ENCODE measurements at places on chromosomes 12 and 14.

GRCh38 chr12:15323480-15323879, 1.2 kb downstream of the PTPRO start:
- no peak for DNase-seq

DNA sequence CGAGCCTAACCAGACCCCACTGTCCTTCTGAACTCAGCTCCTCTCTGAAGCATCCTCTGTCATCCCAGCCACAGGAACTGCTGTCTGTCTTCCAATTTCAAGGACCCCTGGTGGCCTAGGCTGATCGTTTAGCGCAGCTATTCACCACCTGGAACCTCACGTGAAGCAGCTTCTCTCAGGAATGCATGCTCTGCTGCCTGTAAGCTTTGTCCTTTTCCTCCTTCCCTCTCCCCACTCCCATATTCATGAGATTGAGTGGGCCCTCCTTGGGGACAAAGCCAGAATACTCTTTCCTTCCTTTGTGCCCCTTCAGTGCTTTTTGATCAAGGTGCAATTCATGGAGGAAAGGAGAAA, 17.2 kb downstream of the DPF3 start:
- DNase-seq = no peak

DNA sequence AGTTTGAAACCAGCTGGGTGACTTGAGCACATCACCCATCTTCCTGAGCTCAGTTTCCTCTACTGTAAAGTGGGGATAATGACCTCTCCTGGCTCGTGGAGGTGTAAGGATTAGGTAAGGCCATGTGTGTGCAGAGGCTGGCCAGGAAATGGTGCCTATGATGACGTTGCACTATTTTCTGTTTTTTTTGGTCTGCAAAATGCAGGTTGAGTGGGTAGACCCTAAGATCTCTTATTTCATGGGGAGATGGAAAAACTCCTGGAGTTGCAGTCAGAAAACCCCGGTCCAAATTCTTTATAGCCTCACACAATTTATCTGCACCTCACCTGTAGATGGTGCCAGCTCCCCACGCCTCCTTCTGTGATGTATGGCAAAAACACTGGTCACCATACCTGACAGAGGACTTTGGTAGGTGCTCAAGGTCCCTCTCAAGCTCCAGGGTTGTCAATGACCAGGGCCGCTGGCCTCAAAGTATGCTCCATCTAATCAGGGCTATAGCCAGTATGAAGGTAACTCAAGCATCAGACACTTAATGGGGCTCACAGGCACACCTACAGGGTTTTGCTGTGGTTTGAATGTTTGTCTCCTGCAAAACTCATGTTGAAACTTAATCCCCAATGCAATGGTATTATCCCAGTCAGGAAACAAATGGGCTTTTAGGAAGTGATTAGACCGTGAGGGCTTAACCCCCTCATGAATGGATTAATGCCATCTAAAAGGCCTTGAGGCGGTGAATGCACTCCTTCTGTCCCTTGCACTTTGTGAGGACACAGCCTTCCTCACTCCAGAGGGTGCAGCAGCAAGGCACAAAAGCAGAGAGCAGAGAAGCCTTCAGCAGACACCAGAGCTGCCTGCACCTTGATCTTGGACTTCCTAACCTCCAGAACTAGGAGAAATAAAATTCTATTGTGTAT, 17.6 kb downstream of the C14orf132 start:
- no peak for DNase-seq

DNA sequence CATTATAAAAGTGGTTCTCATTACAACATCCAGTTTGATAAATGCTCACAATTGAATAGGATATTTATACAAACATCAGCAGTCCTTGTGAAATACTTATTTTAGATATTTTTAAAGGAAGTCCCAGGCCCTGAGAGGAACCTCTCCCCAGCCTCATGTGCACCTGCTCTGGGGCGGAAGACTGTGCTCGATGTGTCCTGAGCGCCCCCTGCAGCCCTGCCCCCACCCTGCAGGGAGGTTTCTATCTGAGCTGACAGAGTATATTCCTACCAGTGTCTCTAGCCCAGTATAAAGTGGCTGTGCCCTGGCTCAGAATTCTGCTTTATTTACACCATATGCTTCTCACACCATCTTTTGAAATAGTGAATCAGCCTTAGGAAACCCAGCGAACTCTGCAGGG, 1349.1 kb downstream of the TMEM121 start:
- DNase-seq = no peak

DNA sequence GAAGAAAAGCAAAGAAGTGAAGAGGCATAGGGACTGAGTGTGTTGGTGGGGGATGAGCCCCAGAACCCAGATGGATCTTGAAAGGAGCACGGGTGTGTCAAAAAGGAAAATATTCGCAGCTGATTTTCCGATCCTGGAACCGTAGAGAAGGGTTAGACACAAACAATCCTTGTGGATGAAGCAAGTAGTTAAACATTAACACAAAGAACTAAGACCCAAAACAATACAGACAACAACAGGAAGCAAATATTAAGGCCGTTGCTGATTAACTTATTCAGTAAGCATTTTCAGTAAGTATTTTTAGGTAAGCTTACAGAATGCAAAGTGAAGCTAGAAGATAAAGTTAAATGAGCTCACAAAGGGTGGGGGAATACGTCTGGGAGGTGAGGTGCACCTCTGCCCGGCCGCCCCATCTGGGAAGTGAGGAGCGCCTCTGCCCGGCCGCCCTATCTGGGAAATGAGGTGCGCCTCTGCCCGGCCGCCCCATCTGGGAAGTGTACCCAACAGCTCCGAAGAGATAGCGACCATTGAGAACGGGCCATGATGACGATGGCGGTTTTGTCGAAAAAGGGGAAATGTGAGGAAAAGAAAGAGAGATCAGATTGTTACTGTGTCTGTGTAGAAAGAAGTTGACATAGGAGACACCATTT, 62.8 kb upstream of the PRB2 start:
- no peak for DNase-seq

- no peak for DNase-seq
These were observed 31.8 kb upstream of the WSCD2 start for GRCh38 chr12:108097160-108097911.

DNA sequence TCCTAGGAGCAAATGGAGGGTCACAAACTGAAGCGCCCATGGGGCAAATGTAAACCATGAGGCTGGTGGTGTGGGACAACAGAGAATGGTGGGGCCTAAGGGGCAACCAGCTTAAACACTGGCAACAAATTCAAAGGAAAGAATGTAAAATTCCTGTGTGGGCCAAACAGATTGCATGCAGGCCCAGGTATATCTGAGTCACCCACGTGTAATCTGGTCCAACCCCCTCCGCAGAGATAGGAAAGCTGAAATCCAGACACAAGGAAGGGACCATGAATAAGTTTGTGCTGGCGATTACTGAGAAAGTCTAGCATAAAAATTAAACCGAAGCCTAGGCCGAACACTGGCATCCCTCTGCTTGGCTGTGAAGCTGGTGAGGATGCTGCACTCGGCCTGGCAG, 71.6 kb downstream of the ITPK1 start:
- DNase-seq = no peak

DNA sequence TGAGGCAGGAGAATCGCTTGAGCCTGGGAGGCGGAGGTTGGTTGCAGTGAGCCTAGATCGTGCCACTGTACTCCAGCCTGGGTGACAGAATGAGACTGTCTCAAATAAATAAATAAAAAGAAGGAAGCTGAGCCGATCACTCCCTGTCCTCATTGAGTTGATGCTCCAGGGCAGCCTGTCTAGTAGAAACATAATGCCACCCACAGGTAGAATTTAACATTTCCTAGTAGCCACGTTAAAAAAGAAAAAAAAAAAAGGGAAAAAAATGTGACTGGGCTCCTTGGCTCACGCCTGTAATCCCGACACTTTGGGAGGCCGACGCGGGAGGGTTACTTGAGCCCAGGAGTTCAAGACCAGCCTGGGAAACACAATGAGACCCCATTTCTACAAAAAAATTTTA, 135.7 kb downstream of the SCARB1 start:
- no peak for DNase-seq

DNA sequence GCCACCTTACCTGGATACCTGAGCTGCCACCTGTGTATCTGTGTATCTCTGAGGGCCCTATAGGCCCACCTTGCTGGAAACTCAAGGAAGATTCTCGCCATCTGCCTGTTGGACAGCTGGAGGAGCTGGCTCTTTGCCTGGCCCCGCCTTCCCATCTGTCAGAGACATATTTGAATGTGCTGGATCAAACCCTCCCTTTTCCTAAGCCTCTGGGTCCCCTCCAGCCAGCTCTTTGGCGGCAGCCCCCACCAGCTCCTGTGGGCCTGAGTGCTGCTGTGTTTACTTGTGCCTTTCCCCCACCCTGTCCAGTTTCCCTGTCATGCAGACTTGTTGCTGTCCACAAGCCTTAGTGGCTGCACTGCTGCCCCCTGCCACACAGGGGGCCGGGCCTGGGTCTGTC, 55.9 kb upstream of the SRSF5 start:
- DNase-seq = no peak

DNA sequence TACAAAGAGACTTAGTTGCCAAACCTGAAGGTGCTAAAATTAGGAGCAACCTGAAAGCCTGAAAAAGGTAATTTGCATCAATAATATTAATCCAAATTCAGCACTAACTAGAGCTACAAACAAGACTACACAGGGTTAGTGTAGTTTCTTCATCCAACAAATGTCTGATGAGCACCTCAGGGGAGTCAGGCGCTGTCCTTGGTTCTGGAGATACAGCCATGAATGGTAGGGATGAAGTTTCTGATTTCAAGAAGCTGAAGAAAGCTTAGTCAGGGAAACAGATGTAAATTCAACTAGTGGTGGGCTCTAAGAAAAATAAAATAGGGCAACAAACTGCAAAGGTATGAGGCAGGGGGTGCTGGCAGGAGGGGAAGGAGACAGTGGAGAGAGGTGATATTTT, 266.3 kb downstream of the GLT1D1 start:
- no peak for DNase-seq

DNA sequence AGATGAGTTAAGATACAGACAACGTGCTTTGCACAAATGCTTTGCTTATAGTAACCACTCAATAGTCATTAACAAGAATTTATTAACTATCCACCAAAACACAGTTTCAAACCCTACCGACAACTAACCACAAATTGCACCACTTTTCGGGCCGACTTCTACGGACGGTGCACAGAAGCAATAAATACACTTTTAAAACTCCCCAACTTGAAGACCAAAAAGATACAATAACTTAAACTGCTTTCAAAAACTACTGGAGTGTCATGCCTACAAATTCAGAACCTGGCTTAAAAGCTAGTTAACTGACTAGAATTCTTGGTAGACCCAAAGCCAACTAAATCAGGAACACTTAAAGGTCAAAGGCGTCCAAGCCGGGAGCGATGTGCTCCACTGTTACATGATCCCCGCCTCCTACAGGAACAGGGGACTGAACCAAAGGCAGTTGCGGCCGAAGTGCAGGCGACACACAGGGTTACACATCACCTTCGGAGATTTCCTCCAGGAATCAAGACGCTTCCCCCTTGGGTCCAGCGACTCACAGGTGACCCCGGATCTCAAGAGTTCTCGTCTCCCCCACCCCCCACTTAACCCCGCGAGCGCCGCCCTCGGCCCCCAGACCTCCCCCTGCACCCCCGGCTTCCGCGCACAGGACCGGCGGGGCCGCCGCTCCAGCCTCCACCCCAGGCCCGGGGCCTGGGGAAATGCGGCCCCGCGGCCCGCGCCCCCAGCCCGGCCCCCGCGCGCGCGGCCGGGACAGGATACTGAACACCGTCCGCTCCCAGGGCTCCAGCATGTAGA, 507 bp downstream of the SPTSSA start:
- DNase-seq = no peak

DNA sequence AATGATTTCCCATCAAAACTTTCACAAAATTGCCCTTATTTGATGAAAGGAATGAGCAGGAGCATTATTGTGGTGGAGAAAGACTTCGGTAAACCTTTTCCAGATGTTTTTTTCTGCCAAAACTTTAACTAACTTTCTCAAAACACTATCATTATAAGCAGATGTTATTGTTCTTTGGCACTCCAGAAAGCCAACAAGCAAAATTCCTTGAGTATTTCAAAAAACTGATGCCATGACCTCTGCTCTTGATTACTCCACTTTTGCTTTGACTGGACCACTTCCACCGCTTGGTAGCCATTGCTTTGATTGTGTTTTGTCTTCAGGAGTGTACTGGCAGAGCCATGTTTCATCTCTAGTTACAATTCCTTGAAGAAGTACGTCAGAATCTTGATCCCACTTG, 29.7 kb upstream of the RAB21 start:
- no peak for DNase-seq

DNA sequence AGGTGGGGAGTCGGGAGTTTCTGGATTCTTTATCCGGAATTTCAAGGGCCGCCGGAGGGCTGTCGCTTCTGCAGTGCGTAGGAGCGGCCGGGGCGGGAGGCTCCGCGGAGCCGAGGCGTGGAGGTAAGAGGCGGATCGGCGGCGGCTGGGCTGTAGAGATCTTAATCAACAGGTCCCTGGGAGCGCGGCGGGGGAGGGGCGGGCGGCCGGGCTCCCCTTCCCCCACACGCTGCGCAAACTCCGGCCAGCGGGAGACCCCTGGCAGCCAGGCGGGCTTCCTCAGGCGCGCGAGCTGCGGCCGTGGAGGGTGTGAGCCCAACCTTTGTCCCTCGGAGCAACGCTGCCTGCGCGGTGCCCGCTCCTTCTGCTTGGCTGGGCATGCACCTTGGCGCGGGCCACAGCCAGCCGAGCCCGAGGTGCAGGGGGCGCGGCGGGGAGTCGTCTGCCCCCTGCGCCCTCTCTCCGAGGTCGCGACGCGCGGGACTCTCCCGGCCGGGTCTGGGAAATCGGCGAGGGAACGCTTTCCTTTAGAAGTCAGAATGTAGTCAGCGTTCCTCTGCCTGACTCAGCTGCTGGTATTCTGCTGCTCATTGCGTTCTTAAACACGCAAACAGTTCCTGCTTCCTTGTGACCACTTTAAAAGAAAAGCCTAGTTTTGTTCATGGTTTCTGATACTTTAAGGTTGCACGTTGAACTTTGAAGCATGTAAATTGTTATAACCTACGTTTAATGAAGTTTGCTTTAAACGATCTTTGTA, at the start of gene PALS1:
TSS of gene PALS1 (plus strand) at position 25 of the 757 bp plus-strand sequence. CDS start 37,736 bp downstream, outside the sequence.
- no peak for DNase-seq

GRCh38 chr12:111063295-111064026, 143.1 kb upstream of the MYL2 start:
- DNase-seq = no peak

DNA sequence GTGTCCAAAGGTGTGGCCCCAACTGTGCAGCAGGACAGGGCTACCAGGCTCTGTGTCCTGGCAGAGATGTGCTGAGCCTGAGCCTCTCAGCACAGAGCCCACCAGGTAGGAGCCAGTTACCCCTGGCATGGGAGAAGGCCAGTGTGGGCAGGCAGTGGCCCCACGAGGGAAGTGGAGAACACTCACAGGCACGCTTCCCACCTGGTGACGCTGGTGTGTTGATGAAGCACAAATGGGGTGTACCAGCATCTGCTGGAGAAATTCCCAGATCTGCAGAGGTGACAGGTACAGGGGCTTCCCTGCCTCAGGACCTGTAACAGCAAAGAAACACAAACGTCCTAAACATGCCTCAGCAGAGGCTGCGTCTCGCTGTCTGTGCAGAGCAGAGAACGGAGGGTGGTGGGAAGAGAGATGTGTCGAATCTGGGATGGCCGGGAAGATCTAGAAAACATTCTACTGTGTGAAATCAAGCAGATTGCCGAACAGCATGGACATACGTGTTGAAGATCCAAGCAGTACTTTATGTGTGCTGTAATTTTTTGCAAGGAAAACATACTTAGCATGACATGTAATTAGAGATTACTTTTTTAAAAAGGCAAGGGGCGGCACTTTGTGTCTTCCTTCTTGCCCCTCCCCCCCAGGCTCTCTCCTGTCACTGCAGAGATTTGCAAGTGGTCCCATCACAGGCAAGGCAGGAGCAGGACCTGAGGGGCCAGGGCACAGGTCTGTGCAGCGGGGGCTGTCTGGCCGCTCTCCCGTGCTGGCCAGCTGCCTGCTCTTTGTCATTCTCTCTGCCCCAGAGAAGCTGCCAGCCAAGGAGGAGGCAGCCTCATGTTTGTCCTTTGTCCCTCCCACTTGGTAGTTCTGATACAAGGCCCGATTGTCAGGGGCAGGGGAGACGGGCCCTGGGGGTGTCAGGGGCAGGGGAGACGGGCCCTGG, 17.3 kb downstream of the HIP1R start:
- no peak for DNase-seq
